Urinary bladder (tissue), 4 donors: ENCODE measurements at places on chromosomes 11 and 22.

DNA sequence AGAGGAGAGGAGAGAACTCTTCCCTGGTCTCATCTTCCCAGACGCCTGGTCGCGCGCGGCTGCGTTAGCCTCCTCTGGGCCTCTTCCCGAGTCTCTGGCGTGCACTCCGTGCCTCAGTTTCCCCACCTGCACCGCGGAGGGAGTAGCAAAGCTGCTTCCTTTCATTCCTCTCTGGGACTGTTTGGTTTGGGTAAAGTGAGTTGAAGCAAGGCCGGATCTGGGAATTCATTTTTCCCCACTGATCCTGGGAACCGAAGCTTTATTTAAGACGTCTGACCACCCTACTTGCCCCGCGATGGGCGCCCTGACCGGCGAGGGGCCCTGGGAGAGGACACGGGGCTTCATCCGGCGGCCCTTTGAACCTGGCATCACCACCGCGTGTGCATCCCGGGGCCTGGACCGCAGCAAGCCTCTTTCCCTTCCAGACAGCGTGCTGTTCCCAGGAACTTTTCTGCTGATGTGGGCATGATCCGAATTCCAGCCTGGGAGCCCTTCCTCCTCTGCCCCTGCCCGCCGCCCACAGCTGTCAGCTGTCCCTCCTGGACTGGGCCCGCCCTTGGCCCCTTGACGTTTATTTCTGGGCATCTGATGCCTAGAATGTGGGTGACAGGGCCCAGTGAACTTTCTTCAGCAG lies 758 bp downstream of the LDLRAD3 start:
- DNase-seq: no peak

DNA sequence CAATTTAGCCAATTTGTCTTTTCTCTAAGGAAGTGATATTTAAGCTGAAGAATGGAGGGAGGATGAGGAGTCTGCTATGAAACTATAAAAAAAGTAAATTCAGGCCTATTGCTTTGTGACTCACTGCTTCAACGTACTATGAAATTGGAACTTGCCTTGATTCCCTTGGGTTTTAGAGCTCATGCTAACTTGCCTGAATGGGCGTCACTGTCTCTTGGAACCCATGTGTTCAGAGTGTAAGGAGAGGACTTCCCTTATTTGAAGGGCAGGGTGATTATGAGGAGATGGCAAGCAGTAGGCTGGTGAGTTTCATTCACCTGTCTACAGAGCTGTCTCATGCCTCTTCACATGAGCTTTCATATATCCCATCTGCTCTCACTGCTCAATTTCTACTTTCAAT lies 28.7 kb upstream of the WT1 start:
- DNase-seq: no peak

GRCh38 chr11:77650123-77650522 lies 12.5 kb upstream of the CLNS1A start:
- DNase-seq: no peak

- DNase-seq: peak; percentile 46
These were observed 798 bp downstream of the AMPD3 start for GRCh38 chr11:10455637-10456487.

DNA sequence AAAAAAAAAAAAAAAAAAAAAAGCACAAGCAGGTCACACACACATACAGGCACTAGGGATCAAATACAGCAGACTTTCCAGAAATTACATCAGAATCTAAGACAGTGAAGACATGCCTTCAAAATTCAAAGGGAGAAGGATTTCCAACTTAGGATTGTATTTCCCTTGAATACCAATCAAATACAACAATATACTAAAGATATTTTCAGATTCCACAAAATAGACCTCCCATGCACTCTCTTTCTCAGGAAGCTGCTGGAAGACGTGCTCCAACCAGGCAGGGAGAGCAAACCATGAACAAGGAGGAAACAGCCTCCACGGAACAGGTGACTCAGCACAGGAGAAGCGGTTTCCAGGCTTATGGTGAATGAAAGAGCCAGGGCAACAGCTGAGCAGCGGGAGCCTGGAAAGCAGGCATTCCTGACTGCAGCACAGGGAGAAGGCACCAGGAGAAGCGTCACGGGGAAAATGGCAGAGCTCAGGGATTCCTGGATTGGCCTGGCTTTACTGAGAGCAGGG lies 32.0 kb downstream of the TMEM184B start:
- DNase-seq: no peak

- DNase-seq: no peak
These were observed 25.4 kb upstream of the MOB2 start for GRCh38 chr11:1511937-1512496.

DNA sequence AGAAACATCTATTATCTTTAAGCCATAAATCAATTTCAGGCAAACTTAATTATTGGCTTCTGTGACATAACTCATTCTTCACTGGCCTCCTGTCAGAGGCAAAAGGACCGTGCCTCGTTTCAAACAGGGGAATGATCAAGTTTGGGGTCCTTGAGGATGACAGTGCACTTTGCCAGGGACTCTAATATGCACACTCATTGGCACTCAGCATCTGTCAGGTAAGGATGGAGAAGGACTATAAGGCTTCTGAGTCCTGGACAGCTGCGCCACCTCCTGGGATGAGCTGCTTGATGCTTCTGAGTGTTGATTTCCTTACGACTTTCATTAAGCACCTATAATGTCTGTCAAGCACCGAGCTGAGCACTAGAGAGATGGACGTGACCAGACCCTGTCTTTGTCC lies 20.2 kb downstream of the BPIFC start:
- no peak for DNase-seq

DNA sequence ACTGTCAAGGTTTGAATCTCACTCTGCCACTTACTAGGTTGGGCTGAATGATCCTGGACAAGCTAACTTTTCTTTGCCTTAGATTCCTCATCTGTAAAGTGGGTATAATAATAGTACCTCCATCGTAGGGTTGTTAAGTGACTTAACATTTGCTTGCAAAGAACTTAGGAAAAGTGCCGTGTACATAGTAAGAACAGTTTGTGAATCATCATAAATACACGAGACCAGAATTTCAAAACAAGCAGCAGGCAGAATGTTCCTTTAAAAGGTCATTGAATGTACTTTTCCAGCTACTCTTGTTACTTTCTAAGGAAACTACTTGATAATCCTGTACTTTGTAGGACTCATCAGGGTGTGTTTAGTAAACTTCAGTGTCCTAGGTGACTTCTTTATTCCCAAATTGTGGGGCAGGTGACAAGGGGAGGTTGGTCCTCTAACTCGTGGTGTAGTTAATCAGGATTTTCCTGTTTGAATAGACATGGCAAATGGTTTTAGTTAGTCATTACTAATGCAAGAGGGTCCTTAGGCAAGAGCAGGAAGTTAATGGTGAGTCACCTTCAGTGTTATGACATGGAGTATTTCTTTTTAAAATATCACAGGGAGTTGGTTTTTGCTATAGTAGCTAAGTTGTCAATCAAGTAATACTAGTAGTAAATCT lies 67.9 kb downstream of the YAP1 start:
- peak; percentile 33 for DNase-seq

GRCh38 chr11:127607487-127608085 lies 607.0 kb upstream of the KIRREL3 start:
- DNase-seq: no peak

DNA sequence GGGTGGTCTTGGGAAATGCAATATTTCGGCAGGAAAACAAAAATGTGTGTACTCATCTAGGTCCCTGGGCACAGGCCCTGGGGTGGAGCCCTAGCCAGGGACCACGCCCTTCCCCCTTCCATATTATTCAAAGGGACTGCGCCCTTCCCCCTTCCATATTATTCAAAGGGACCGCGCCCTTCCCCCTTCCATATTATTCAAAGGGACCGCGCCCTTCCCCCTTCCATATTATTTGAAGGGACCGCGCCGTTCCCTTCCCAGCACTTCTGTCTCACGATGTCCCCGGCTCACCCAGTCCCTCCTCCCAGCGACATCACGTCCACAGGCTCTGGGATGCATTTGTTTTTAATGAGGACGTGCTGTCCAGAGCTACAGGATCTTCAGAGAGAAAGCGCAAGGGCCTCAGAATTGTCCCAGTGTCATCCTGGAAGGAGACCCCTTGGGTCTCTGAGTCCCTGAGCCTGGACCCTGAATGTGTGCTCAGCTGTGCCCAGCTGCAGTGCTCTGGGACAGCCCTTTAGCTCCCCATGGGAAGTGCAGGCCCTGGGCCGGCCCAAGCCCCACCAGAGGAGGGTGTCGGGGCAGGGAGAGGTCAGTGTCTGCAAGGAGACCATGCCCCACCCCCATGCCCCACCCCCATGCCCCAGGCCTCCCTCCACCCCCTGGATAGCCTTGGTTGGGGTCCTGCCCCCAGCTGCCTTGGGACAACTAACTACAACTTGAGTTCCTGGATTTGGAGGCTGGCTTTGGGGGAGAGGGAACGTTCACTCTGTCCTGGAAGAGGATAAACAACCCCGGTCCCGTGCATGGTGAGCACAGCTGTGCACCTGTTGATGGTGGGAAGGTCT lies 810.0 kb downstream of the BRD1 start:
- no peak for DNase-seq

DNA sequence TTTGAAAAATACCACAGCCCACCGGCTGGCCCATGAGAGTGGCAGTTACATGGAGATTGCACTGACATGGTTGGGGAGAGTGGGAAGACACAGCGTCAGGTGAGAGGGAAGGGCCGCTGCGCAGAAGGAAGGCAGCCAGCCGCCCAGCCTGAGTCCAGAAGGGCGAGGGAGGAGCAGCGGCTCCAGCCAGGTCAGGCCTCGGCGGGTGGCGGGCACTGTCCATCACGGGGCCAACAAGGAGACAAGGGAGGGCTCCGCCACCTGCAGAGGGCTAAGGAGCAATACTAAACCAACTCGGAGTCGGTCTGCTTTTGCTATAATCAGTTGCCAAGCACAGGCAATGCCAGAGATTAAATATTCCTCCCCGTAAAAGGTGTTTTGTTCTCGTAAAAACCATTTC lies 384.5 kb downstream of the TBC1D22A start:
- DNase-seq: no peak
